SJCRH30 (cell line): ENCODE measurements at places on chromosomes 2 and 18. TPM values are rescaled to one million over a fixed set of nuclear protein-coding genes. Genes with fewer than 3 reads are reported as not detected.

- no peak for DNase-seq
These were observed 162.0 kb upstream of the GULP1 start for GRCh38 chr2:188129677-188130076.

CD226 gene
- total RNA-seq, result 0.10 TPM in 1 of 2 replicates, not detected in the other

RAX gene
- not detected in 2 replicates for total RNA-seq

ABHD1 gene
- total RNA-seq, result not detected in 2 replicates

GRCh38 chr2:28193630-28194403 is 198.8 kb upstream of the FOSL2 start:
- peak; percentile 22 for DNase-seq

- DNase-seq, result no peak
These were observed 267.3 kb downstream of the ZNF516 start for GRCh38 chr18:76227759-76228158.

GRCh38 chr2:26351375-26352090 is 4.9 kb upstream of the ADGRF3 start:
- no peak for DNase-seq

DNA sequence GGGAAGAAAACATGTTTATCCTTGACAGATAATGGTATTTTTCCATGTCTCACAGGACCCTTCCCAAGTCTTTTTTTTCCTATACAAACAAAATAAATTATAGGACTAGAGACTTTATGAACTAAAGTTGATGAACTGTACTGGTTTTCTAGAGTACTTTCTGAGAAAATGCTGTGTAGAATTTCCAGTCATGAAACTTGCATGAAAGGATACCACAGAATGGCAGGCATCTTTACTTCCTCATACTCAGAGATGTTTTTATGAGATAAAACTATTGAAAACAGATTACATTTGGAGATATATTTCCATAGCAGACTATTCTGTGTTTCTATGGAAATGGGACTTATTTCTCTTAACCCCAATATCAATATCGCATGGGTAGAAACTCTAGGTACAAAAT is 403.5 kb downstream of the PARD3B start:
- no peak for DNase-seq

GRCh38 chr18:62621546-62621945 is 93.8 kb upstream of the PHLPP1 start:
- no peak for DNase-seq

DNA sequence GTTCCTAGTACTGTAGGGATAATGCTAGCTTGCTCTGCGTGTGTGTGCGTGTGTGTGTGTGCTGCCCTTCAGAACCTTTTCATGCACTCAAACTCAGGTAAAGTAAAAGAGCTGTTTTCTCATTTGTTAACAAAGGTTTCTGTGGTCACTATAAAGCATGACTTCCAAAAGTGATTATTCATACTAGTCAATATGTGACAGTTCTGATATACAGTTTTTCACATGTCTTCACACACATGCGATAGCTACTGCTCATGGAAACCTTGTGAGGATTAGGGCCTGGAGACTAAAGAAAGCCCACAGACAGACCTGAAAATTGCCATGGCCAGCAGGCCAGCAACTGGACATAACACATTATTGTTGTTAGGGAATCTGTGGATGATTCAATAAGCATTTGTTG is 56.9 kb upstream of the NEMP2 start:
- no peak for DNase-seq

ZNF396 gene
- 0.06 and 0.10 TPM in 2 replicates for total RNA-seq

CDKL4 gene
- 0.12 and 0.25 TPM in 2 replicates for total RNA-seq

GRCh38 chr2:241267249-241268067 is 48.0 kb downstream of the HDLBP start:
- DNase-seq, result no peak

GRCh38 chr18:79763407-79763806 is 34.3 kb upstream of the KCNG2 start:
- no peak for DNase-seq

- DNase-seq, result peak; percentile 59
These were observed 28.0 kb downstream of the PNO1 start for GRCh38 chr2:68185541-68186164.

DNA sequence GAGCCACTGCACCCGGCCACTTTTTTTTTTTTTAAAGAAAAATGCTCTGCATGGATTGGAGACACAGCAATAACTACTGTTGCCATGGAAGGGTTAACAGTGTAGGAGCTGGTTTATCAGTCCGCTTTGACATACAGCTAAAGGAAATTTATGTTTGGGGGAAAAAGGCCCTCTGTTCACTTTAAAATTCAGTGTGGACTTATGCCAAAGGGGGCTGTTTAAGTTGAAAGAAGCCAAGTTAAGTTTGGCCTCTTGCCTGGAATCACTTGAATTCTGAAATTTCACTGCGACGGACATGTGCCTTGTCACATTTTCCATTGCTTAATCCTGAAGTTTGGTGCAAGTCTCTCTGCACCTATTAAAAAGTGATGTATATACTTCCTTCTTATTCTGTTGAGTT is 3.1 kb downstream of the KCNE4 start:
- no peak for DNase-seq

DNA sequence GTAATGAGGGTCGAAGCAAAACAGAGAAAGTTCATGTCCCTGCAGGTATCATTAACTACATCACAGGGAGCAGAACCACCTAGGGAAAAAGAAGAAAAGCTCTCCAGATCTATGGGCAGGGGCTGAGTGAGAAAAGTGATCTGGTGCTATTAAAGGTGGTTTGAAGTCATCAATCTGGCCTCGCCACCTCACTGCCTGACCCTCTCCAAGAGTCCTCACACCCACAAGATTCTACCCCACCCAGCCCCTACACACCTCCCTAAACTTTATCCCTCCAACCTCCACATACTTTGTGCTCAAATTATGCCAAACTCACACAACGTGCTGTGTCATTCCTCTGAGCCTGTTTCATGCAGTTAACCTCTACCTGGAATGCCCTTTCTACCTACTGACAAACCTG is 2.2 kb downstream of the GALNT14 start:
- DNase-seq, result no peak

- DNase-seq, result peak; percentile 36
These were observed 216.2 kb downstream of the SRBD1 start for GRCh38 chr2:45394842-45395241.

- no peak for DNase-seq
These were observed 20.0 kb upstream of the POMC start for GRCh38 chr2:25188405-25188804.

GAREM2 gene
- total RNA-seq, result 4.9 and 5.0 TPM in 2 replicates

GRCh38 chr2:231679908-231680284 is 28.4 kb upstream of the PTMA start:
- no peak for DNase-seq

GRCh38 chr2:223215254-223215516 is 163.2 kb downstream of the KCNE4 start:
- DNase-seq, result no peak

TXNDC9 gene
- total RNA-seq, result 49.4 and 52.2 TPM in 2 replicates

SLC19A3 gene
- total RNA-seq, result not detected in 2 replicates

GRCh38 chr2:121386707-121387106 is 101.7 kb upstream of the TFCP2L1 start:
- DNase-seq, result no peak

DNA sequence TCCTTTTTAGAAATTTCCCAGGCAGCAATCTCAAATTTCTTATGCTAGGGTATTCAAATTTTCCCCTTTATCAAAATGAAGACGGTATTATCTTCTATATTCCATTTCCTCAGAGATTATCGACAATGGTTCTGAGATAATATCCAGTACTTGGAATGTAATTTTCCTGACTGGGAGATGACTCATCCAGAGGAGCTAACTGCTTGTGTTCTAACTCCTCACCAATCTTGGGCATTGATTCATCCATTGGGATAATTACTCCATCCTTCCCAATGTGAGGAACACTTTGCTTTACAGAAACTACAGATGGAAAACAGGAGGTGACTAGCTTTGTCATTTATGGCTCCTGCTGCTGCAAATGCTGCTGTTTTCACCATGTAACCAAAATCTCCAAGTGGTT is 239.4 kb upstream of the LYPD1 start:
- no peak for DNase-seq

GRCh38 chr2:95053543-95053942 is 28.0 kb downstream of the MAL start:
- DNase-seq, result no peak

- no peak for DNase-seq
These were observed 197.0 kb upstream of the ACVR2A start for GRCh38 chr2:147647816-147648215.

KYNU gene
- total RNA-seq, result 0.02 TPM in 1 of 2 replicates, not detected in the other

DNA sequence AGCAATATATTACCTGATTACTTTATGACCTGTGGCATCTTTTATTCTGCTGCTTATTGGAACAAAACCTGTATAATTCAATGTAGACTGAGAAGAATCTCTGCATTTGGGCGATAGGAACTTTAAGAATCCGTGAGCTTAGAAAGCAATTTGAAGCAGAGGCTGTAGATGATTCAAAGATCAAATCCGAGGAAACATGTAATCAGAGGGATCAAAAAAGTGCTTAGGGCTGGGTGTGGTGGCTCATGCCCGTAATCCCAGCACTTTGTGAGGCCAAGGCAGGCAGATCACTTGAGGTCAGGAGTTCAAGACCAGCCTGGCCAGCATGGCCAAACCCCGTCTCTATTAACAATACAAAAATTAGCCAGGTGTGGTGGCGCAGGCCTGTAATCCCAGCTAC is 198.4 kb downstream of the MTX2 start:
- no peak for DNase-seq

KCNIP3 gene
- total RNA-seq, result not detected in 2 replicates

GRCh38 chr2:29061616-29062015 is 12.7 kb downstream of the PCARE start:
- no peak for DNase-seq

DNA sequence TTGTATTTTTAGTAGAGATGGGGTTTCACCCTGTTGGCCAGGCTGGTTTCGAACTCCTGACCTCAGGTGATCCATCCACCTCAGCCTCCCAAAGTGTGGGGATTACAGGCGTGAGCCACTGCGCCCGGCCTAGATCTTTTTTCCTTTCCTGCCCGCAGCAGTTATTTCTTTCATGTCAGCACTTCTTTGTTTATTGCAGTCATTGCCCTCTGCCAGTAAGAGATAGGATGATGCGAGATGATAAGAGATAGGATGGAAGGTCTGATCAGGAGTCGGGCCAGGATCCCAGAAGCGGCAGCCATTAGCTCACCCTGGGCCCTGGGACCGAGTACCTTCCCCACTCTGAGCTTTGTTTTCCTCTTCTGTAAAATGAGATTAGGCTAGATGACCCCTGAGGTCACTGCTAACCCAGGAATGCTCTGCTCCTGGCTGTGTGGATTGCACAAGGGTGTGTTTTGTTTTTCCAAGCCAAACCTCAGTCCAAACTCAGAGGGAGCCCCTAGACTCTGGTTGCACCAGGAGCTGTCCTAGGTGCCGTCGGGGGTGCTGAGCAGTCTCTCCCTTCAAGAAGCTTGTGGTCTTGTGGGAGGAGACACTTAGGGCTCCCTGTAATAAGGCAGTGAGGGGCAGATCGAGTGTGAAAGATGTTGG is 63.3 kb downstream of the LPIN1 start:
- DNase-seq, result no peak

EFR3B gene
- total RNA-seq, result 4.0 and 4.2 TPM in 2 replicates

- DNase-seq, result no peak
These were observed 89.1 kb upstream of the NEDD4L start for GRCh38 chr18:57954935-57955334.

DNA sequence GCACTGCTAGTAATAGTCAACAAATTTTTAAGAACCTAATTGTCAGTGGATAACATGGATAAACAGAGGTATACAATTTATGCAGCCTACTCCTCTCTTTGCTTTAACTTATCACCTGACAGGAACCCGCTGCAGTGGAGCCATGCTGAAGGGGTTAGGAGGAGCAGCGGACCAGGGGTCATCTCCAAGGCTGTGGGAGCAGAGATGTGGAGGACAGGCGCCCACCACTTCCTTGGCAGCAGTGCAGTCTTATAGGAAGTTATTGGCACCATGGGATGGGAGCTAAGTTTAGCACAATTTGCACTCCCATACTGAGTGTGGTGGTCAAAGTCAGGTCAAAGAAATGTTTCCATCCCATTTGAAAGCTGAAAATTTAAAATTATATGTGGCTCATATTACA is 35.6 kb downstream of the HDLBP start:
- DNase-seq, result no peak

- no peak for DNase-seq
These were observed 55.9 kb upstream of the ZNF385B start for GRCh38 chr2:179917272-179917671.

GAL3ST2 gene
- not detected in 2 replicates for total RNA-seq

TXNDC2 gene
- total RNA-seq, result 0.06 and 0.08 TPM in 2 replicates

DUSP11 gene
- 42.3 and 44.1 TPM in 2 replicates for total RNA-seq

GRCh38 chr2:149192427-149192826 is 138.0 kb upstream of the LYPD6 start:
- DNase-seq, result no peak

- no peak for DNase-seq
These were observed 158.9 kb downstream of the TTC32 start for GRCh38 chr2:19742872-19743271.

DNA sequence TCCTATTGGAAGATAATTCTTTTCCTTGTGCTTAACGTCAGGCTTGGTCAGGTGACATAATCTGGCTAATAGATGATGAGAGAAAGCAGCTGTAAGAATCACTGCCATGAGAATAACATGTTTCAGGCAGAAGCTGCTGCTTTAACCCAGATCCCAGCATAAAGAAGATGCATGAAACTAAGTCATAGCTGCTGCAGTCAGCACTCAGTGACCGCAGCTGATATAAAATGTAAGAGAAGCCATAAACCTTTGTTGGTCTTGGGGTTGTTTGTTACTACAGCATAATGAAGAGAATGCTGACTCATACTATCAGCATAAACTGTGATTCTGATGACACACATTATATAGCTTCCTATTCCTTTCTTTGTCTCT is 274.3 kb upstream of the TRIB2 start:
- DNase-seq, result peak; percentile 41

DNA sequence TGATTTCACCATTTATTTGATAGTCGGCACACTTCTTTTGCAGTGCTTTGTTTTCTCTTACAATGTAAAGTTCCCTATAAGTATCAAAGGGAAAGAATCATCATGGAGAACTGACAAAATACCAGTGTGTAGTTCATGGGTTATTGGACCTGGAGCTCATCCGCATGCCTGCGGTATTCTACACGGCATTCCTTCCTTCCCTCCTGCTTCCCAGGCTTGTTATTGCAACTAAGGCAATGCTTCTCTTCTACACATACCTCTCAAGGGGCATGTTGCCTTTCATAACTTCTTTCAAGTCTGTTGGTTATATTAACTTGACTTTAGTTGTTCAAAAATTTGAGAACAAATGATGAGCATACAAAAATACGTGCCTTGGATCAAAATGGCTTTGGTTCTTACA is 24.3 kb upstream of the FAP start:
- DNase-seq, result no peak

CAPN14 gene
- not detected in 2 replicates for total RNA-seq

DNA sequence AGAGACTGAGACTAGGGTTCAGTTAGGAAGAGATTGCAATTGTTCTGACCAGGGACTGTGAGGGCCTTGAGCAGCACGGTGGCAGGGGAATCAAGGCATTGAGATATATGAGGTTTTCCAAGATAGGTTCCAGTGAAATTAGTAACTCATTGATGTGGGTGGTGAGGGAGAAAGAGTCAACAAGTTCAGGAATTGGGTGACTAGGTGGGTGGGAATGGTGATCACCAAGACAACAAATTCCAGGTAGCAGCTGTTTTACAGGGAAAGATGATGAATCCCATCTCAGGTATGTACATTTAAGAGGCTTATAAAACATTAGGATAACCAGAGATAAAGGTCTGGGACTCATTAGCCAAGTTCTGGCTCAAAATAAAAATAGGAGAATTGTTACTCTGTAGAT is 251.5 kb upstream of the MGAT5 start:
- no peak for DNase-seq

GRCh38 chr18:79853303-79853992 is 55.7 kb downstream of the KCNG2 start:
- DNase-seq, result no peak

GRCh38 chr18:79429785-79430281 is 34.1 kb downstream of the NFATC1 start:
- DNase-seq, result no peak
